Cerebellum (tissue), 4 donors: ENCODE measurements at places on chromosomes 12 and 14. TPM values are rescaled to one million over a fixed set of nuclear protein-coding genes. Genes with fewer than 3 reads are reported as not detected.

The ENO2 gene
- 95.4 TPM for total RNA-seq

The DPPA3 gene
- total RNA-seq, result not detected

The EEF1AKMT3 gene
- 3.7 TPM for total RNA-seq

The IGF1 gene
- 7.1 TPM for total RNA-seq

The LHX5 gene
- 10.2 TPM for total RNA-seq

The PCNX1 gene
- 130 TPM for total RNA-seq

The OLR1 gene
- 4.8 TPM for total RNA-seq

The LLPH gene
- total RNA-seq, result 6.3 TPM

The GYS2 gene
- total RNA-seq, result not detected

The ERP27 gene
- not detected for total RNA-seq

The LGR5 gene
- total RNA-seq, result 0.91 TPM

The BMAL2 gene
- 12.9 TPM for total RNA-seq

The BDKRB1 gene
- total RNA-seq, result not detected

The GPATCH2L gene
- 98.5 TPM for total RNA-seq

The DLK1 gene
- 0.54 TPM for total RNA-seq

The P2RX2 gene
- total RNA-seq, result not detected

The KCNK10 gene
- 23.4 TPM for total RNA-seq

The DEPDC4 gene
- total RNA-seq, result 2.8 TPM

The GLIPR1L2 gene
- 1.5 TPM for total RNA-seq

The NKX2-1 gene
- not detected for total RNA-seq

The SRRM4 gene
- total RNA-seq, result 11.8 TPM

The KLRG1 gene
- 10.5 TPM for total RNA-seq

The KRT72 gene
- not detected for total RNA-seq

The CYP27B1 gene
- 1.2 TPM for total RNA-seq

The DTD2 gene
- 37.2 TPM for total RNA-seq

The CCDC197 gene
- total RNA-seq, result not detected

The HSPA2 gene
- total RNA-seq, result 6.5 TPM

The PALS1 gene
- total RNA-seq, result 23.8 TPM
